GM12865 (cell line): ENCODE measurements at places on chromosomes 7 and 10.

DNA sequence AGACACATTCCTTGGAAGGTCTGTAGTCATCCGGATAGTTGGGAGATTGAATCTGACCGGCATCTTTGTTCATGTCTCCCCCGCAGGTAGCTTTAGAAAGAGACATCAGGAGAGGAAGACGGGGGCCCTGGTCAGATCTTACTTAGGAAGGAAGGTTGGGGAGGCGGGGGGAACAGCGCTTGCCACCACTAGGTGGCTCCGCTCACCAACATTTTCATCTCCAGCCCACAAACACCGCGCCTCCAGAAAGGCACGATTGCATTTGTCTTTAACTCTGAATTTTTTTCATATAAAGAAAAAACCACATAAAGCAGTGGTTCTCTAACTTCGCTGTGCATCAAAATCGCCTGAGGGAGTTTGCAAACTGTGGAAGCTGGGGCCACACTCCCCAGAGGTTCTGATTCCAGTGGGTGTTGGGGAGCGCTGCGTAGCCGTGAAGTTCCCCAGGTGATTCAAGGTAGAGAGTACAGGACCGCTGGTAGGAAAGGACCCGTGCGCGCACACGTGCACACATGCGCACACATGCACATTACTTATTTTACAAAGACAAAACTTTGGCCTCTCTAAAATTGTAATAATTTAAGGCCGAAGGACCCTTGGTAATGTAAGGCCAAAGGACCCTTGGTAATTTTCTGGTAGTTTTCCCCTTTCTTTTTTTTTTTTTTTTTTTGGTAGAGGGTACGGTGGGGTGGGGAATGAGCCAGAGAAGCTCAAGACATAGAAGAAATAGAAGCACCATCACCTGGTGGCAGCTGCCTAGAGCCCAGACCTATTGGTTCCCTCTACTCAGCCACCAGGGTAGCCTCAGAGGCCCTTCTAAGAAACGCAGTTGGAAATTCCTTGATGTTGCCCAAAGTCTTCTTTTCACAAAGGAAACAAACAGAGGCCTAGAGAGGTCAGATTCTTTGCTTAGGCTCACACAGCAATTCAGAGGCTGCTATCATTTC lies 37.4 kb upstream of the OPALIN start:
- DNase-seq: peak; percentile 81

DNA sequence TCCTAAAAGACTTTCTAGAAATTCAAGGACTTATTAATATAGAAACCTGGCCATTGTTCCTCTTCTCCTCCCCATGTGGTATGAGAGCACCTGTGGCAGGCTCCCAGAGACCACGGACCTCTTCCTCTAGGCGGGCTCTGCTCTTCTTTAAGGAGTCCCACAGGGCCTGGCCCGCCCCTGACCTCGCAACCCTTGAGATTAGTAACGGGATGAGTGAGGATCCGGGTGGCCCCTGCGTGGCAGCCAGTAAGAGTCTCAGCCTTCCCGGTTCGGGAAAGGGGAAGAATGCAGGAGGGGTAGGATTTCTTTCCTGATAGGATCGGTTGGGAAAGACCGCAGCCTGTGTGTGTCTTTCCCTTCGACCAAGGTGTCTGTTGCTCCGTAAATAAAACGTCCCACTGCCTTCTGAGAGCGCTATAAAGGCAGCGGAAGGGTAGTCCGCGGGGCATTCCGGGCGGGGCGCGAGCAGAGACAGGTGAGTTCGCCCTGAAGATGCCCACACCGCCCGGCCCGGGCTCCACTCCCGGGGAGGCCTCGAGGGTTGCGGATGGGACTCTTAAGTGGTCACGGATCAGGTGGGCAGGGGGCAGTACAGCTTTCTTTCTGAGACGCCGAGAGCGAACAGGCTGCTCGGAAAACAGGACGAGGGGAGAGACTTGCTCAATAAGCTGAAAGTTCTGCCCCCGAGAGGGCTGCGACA lies at the start of gene SLC26A4:
Gene SLC26A4 (plus strand): TSS at position 448 of the 700 bp plus-strand sequence. CDS start 814 bp downstream, outside the sequence.
- DNase-seq: peak; percentile 47

GRCh38 chr10:113967126-113967525 lies 76.5 kb upstream of the ADRB1 start:
- DNase-seq: peak; percentile 41

DNA sequence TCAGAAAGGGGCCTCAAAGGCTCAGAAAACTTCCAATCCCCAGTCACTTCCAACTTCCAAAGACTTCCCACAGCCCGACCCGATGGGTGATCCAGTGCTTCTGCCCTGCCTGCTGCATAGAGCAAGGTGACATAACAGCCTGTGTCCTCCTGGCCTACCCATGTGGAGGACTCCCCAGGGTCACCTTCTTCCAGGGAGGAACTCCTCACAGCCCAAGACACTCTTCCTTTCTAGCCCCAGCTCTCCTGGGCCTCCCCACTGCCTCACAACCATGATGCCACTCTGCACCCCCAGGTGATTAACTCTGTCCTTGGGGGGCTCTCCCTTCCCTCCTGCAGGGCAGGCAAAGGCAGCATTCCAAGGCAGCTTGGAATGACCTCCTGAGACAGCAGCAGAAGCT lies 158.4 kb upstream of the PDE1C start:
- no peak for DNase-seq

DNA sequence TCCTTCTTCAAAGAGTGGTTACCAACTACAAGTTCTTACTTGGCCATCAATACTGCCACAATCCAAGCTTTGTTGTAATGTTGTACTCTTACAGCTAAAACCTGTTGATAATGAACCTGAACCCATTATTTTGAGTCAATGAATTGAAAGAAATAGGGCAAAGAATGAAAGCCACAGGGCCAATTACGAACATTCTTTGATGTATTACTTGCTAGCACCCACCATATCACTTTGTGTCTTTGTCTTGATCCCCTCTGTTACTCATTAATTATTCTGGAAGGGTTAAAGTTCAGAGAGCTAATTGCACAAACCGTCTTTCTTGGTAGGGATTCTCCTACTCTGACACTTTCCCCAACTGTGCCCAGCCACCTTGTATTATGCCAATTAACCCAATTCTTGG lies 53.2 kb upstream of the TFEC start:
- DNase-seq: no peak

- no peak for DNase-seq
Observed at GRCh38 chr7:157016024-157016351, 5.5 kb upstream of the MNX1 start.

DNA sequence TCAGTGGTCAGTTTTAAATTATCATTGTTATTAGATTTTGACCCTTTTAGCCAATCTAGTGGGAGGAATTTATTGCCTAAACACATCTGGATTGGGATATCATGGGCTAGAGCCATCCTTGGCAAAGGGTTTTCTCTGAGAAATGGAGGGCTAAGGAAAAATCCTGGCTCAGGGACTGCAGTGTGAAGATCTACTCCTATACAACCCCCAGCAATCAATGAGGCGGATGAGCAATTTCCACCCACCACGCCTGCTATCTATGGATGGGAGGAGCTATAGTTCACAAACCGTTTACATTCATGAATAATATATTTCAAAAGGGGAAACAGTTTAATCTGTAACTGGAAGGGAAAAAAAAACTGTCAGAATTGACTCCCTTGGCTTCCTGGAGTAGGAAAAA lies 2.7 kb downstream of the CAV1 start:
- DNase-seq: no peak

GRCh38 chr10:118032564-118032963 lies 14.2 kb downstream of the RAB11FIP2 start:
- DNase-seq: no peak
